ENCODE measurements at places on chromosomes 6 and 20.
A peak's percentile ranks its signal among the peaks of the same experiment; 100 is the strongest.

- peak; percentile 69 for DNase-seq
Measured at GRCh38 chr6:27688014-27688586, 215.2 kb upstream of the ZNF184 start.

DNA sequence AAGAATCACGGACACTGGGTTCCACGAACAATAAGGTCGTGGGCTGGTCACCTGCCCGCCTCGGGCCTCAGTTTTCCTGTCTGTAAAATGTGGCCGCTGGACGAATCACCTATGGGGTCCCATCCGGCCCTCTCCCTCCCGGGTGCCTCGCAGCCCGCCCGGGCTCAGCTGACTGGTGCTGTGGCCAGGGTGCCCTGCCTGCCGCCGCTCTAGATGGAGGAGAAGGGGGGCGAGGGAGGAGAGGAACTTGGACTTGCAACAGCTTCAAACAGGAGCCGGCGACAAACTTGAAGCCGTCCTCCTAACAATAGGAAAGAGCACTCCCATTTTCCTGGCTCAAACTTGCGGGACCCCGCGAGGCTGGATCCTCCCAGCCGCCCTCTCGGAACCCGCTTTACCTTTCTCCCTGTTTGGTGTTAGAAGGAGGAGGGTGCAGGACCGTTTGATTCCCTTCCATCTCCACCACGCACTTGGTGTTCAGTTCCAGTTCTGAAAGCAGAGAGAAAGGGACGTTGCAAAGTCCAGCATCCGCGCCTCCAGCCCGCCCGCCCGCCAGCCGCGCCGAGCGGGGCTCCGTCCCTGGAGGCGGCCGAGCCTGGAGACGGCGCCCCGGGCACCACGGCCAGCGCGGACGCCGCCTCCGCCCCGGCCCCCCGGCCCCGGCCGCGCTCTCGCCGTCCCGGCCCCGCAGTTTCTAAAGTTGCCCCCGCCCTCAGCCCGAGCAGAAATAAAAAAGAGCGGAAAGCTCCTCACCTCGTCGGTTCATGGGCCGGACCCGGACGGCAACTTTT lies 584 bp downstream of the KIF13A start:
- DNase-seq, result peak; percentile 4

DNA sequence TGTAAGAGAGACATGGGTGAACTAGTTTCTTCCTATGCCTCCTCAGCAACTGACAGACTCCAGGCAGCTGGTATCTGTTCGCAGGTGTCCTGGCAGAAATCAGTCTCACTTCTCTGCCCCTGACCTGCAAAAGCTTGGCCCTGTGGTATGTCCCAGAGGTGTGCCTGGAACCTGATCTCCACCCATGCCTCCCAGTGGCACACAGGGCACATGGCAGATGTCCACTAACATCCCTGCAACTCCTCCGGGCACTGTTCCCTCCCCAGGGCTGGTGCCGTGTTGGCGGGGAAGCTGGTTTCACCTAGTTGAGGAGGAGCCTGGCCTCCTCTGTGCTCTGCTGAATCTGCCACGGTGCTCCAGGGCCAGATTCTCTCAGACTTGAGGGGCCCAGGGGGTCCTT lies 123.3 kb upstream of the GGTLC1 start:
- DNase-seq, result no peak

GRCh38 chr6:98827295-98828159 lies 6.8 kb upstream of the POU3F2 start:
- DNase-seq, result no peak

DNA sequence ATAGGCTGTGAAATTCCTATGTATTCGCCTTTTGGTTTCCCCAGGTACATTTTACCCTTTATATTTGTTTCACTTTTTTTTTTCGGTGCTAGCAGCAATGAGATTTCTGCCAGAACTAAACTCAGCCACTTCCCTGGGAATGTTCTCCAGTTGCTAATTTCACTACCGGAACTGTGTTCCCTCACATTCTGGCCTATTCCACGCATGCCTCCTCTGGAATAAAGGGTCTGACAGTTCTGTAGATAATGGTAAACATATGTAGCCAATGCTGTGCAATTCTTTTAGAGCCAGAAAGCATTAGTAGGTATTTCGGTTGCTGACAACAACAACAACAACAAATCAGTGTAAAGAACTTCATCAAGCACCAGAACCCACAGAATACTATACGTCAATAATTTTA lies 96.1 kb upstream of the TBX18 start:
- no peak for DNase-seq

DNA sequence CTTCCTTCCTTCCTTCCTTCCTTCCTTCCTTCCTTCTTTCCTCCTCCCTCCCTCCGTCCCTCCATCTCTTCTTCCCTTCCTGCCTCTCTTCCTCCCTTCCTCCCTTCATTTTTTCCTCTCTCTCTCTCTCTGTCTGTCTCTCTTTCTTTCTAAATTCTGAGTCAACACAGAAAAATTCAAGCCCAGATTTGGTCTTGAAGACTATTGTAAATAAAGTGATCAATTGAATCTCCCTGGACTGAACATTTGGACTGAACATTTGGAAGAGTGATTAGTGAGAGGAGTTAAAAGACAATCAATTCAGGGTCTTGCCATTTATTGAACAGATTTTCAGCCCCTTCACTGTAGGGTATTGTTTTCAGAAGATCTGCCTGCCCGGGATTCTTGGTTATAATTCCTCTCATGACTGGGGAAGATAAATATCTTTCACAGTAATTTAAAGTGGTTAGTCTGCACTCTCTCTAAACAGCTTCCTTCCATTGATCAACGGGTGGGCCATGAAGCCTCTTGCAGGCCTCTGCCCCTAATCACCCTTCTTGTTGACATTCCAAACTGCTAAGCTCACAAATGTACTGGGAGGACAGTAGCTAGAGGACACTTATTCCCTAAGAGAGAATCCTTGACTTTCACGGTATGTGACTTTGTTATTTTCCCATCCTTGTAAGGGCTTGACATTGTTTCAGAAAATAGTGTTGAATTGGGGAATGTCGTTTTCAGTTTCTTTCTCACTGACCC lies 101.7 kb upstream of the BMP2 start:
- DNase-seq, result peak; percentile 6

DNA sequence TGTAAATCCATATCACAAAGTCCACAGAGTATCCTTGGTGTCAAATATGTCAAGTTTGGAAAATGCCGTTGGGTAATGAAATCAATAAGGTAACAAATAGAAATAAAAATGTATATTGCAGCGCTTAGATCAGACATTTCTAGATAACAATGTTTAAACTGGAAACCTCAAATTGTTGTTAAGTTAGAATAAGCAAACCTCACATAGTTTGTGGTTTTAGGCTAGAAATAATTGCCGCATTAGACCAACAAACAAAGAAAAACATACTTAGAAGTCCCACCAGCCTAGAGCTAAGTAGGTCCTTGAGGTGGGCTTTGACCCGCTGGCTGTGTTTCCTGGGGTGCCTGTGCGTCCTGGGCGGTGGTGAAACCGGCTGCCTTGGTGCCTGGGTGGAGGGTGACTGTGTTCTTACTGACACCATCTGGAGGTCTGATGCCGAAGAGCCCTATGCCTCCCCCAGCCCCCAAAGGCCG lies 71.4 kb downstream of the DACT2 start:
- DNase-seq, result no peak

GRCh38 chr6:20415304-20415703 lies 13.6 kb downstream of the E2F3 start:
- DNase-seq, result no peak

- no peak for DNase-seq
Measured at GRCh38 chr6:74632196-74632875, 573.5 kb downstream of the COL12A1 start.

DNA sequence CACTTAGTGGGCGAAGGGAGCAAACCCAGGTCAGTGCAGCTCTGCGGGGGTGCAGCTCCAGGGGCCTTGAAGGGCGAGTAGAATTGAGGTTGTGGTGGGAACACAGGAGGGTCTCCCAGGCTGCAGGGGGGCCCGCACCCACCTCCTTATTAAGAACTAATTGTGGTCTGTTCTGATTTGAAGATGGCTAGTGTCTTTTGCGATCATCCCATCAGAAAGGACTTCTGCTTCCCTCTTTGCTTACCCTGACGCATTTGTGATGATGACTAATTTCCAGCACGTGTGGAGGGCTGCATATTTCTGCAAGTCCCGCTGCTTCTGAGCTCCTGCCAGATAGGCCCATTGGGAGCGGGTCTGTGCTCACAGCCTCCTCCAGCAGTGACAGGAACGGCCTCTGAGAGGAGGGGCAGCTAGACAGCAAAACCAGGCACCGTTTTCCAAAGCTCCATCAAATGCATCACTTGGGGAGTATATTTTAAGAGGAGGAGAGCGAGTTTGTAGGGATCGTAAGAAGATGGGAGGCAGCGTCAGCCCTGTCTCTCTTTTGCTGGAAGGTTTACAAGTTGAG lies 268.9 kb downstream of the CDH4 start:
- DNase-seq, result no peak

- DNase-seq, result no peak
Measured at GRCh38 chr20:53023732-53024520, 51.8 kb downstream of the TSHZ2 start.

GRCh38 chr6:110816677-110817076 lies 1.4 kb upstream of the CDK19 start:
- no peak for DNase-seq

DNA sequence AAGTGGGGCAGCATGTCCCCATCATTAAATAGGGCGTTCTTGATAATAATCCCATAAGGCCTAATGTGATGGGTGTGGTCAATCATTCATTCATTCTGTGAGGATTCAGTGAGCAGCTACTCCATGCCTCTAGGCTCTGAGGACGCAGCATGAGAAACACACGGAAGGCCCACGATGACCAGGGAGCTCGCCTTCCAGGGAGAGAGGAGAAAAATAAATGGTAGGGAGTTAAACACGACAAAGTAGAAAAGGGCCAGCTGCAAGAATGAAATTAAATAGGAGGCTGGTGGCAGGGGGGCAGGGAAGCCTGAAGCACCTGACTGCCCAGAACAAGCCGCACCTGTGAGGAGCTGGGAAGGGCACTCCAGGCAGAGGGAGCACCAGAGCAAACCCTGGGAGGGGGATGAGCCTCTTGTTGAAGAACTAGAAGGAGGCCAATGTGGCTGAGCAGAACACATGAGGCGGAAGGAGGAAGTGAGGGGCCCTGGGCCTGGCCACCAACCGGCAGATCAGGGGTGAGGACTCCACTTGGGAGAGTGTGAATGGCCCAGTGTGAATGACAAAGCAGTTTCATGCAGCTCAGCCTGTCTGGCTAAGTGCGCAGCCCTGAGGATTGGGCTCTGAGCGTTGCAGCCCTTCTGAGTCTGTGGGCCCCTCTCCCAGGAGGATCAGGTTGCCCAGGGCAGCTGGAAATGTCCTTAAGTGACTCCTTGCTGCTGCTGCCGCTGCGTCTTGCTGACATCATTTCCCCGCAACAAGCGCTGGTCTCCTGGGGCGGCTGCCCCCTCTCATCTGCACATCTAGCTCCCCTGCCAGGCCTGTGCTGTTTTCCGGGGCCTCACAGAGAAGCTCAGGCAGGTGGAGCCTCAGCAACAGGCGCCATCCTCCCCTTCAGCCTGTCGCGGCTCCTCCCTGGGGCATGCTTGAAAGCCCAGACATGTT lies 99.9 kb downstream of the CDH26 start:
- peak; percentile 93 for DNase-seq

DNA sequence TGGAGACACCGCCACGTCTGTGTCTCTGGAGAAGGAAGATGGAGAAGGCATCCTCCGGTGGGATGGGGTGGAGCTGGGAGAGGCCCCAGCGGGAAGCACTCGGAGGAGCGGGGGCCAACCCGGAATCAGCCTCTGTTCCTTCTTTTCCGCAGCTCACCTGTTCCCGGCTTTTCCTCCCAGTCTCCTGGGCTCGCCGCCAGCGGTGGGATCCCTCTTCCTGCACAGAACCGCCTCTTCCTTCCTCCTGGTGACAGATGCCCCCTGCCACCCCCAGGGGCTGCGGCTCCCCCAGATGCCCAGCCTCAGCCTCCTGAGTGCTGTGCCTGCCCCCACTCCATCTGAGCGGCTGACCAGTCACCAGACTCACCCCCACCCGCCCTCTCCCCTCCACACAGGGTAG lies 23.3 kb downstream of the RAMACL start:
- no peak for DNase-seq

DNA sequence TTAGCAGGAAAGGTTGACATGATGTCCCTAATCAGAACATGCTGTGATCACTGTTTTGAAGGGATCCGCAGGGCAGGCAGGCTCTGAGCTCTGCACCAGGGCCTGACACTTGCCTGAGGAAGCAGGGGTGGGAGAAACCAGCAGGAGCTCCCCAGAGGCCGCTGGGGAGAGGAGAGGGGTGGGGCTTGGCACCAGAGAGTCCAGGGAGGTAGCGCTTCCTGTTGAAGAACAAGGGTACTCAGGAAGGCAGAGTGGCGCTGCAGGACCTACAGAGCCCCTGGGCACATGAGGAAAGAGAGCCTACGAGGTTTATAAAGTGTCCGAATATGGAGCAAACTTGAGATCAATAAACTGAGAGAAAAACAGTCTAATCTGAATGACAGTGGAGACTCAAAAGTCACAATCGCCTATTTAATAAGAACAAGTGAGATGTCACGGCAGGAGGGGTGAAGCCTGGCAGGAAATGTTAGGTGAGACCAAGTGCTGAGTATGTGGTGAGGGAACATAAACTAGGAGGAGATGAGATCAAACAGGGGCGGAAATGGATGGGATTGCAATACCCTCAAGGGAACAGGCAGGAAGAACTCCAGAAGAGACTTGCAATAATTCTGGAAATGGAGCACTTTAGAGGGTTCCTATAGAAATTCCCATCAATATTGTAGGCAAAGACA lies 5.8 kb upstream of the TBXT start:
- DNase-seq, result peak; percentile 76

DNA sequence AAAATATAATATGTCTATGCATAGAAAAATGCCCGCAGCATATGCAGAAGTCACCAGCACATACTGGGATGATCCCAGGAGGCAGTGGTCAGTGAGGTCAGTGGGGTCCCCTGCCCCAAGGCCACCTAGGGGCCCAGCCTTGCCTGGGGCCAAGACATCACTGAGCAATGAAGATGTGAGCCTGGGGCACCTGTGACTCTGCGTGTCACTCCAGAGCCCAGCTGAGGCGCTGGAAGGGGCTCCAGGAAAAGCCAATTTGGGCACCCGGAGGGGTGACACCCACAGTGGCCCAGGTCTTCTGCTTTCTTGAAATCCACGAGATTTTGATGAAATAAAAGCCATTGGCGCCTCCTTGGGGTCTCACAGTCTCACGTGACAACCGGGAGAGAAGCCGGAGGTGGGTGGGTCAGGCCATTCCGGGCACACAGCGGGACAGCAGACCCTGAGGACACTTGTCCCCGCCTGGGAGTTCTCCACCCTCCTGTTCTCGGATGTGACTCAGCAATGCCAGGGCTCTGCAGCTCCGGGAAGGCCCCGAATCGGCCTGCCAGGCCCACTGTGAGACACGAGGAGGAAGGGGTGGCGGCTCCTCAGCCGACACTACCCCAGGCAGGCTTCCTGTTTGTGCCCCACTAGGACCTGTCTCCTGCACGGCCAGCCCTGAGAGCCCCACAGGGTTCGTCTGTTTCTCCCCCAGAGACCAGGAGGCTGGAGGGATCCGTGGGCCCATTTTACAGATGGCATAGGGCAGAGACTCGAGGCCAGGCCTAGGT lies 24.4 kb upstream of the SLCO4A1 start:
- no peak for DNase-seq

DNA sequence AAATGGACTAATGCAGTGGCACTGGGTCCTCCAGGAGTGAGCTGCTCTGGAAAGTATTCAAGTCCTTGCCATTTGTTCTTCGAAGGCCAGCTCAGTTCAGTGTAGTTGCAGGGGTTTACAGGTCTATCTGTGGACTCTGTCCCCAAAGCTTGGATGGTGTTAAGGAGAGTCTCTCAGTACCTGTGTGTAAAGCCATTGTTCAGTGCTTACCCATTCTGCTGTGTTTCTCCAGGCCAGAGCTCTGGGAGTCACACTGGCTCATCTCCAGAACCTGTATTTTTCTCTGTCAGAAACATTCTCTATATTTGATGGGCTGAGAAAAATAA lies 66.6 kb downstream of the DTD1 start:
- no peak for DNase-seq

All from NCI-H510A (cell line).